ENCODE measurements at places on chromosomes 3 and 15. TPM values are rescaled to one million over a fixed set of nuclear protein-coding genes. Genes with fewer than 3 reads are reported as not detected.

ANKUB1 gene
- total RNA-seq, result not detected

PEAK1 gene
- total RNA-seq, result 27.7 TPM

GRCh38 chr15:40379853-40380252, 2.7 kb upstream of the KNSTRN start:
- peaks cover 24% of the 10 kb centered on the region for H3K4me1 ChIP-seq
- no peak overlapping the region for H3K27ac ChIP-seq
- H3K36me3 ChIP-seq, result no peaks in the 10 kb centered on the region
- no peak for DNase-seq
- H3K4me3 ChIP-seq, result no peak overlapping the region

DNA sequence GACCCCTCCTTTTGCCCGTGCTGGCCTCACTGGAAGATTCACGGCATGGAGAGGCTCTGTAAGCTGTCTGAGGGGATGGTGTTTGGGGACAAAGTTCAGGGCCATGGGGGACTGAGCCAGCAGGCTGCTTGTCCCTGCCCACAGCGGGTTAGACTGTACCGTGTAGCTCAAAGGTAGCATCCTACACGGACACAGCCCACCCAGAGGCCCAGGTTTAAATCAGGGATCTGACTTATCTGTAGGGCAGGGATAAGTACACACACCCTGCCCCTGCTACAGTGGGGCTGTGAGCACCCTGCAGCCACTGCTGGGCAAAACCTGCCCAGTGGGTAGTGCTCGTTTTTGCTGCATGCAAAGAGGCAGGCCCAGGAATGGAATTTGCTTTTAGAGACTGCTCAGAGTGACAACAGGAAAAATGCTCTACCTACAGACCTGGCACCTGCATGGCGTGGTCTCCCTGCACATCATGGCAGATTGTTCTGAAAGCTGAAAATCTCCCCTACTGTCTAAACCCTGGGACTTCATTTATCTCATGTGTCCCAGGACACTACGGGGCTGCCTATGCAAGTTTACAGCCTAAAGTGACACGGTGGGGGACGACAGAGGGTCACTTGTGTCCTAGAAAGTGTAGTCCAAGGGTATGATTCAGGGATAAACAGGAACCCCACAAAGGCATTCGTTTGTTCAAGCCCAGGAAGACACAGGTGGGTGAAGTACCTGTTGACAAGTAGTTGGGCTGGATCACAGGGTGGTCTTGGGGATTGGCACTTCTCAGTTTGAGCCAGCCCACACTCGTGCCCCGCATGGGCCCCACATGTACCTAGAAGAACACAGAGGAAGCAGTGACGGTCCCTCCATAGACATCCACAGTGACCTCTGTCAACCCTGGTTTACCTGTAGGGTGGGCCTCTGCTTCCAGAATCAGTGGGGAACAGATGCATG, 27.7 kb downstream of the CHDH start:
- H3K36me3 ChIP-seq, result no peaks in the 10 kb centered on the region
- no peak overlapping the region for H3K27ac ChIP-seq
- no peaks in the 10 kb centered on the region for H3K27me3 ChIP-seq
- no peaks in the 10 kb centered on the region for H3K4me1 ChIP-seq

DNA sequence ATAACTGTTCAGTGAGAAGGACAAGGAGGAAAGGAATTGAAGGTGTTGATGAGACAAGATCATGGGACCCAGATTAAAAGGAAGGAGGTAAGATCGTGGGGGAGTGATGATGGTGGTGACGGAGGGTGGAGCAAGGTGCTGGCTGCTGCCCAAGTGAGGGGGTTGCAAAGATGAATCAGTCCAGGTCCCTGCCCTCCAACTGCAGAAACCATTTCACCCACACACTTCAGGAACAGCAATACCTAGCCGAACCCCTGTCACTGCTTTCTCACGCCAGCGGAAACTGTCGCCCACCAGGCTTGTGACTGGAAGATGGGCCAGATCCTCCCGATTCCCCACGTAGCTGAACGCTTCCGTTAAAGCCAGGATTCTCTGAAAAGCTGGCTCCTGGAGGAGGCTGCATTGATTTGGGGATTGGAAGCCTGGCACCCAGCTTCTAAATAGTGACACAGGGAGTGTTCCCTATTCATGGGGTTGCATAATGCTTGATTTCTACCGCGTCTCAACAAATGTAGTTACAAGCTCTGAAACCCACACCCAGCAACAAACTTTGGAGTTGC, 3.2 kb upstream of the LSG1 start:
- H3K4me3 ChIP-seq, result no peak overlapping the region
- H3K36me3 ChIP-seq, result no peaks in the 10 kb centered on the region
- no peaks in the 10 kb centered on the region for H3K27me3 ChIP-seq
- peaks cover 16% of the 10 kb centered on the region for H3K4me1 ChIP-seq
- H3K27ac ChIP-seq, result no peak overlapping the region

- H3K4me3 ChIP-seq, result peak within 1 kb of the TSS; percentile 90
- DNase-seq, result no peak
- peak within 1 kb of the TSS; percentile 97 for H3K27ac ChIP-seq
- no peaks in the 10 kb centered on the region for H3K36me3 ChIP-seq
- no peaks in the 10 kb centered on the region for H3K27me3 ChIP-seq
- peaks cover 49% of the 10 kb centered on the region for H3K4me1 ChIP-seq
These were observed at the start of gene PLSCR4 for GRCh38 chr3:146250449-146251382. PLSCR4 (minus strand) TSS chr3:146251105; CDS start chr3:146222071, 29,034 bp downstream.

GRCh38 chr3:83426300-83426699, 1532.5 kb upstream of the CADM2 start:
- no peaks in the 10 kb centered on the region for H3K4me1 ChIP-seq
- no peaks in the 10 kb centered on the region for H3K36me3 ChIP-seq
- H3K27me3 ChIP-seq, result no peaks in the 10 kb centered on the region
- DNase-seq, result no peak
- no peak overlapping the region for H3K27ac ChIP-seq

GRCh38 chr3:14988988-14989394, 41.6 kb downstream of the NR2C2 start:
- no peaks in the 10 kb centered on the region for H3K27me3 ChIP-seq
- peaks cover 28% of the 10 kb centered on the region for H3K4me1 ChIP-seq
- DNase-seq, result no peak
- no peak overlapping the region for H3K27ac ChIP-seq

GRCh38 chr3:194688200-194688740, 2.6 kb downstream of the FAM43A start:
- H3K36me3 ChIP-seq, result no peaks in the 10 kb centered on the region
- H3K27me3 ChIP-seq, result no peaks in the 10 kb centered on the region
- H3K4me3 ChIP-seq, result peak overlapping the region; percentile 62
- no peak for DNase-seq
